Esophagus muscularis mucosa (tissue), 4 donors: ENCODE measurements at places on chromosomes 6 and 20.

DNA sequence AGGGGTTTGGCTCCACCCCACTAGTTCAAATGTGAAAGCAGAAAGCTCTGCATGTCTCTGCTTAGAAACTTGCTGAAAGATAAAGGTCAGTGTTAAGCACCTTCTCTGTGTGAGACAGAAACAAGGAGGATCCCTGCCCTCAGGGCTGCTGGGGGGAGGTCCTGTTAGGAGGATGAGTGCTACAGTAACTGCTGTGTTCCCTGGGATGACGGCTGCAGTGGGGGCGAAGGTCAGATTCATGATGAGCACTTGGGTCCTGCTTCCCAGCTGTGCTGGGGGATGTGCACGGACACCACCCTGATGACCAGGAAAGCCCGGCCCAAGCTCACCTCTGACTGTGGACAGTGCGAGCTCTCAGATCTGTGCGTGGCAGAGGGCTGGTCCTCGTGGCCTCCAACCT is 252.6 kb downstream of the DLL1 start:
- no peak for DNase-seq

GRCh38 chr6:68527691-68528090 is 107.4 kb upstream of the ADGRB3 start:
- no peak for DNase-seq

DNA sequence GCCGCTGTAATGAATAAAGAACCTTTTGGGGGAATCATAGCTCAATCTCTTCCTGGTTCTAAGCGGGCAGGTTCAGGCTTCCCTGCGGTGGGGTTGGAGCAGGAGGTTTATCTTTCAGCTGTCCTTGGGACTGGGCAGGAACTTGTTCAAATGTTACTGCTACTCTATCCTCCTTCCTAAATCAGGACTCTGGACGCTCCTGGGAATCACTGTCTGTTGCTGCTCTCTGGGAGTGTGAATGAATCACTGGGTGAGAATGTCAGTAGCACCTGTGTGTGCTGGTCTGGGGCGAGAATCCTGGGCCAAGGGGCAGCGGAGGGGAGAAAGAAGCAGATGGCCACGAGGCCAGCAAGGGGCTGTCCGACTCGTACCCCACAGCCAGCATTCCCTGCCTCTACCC is 65.4 kb upstream of the ZNFX1 start:
- DNase-seq: no peak

DNA sequence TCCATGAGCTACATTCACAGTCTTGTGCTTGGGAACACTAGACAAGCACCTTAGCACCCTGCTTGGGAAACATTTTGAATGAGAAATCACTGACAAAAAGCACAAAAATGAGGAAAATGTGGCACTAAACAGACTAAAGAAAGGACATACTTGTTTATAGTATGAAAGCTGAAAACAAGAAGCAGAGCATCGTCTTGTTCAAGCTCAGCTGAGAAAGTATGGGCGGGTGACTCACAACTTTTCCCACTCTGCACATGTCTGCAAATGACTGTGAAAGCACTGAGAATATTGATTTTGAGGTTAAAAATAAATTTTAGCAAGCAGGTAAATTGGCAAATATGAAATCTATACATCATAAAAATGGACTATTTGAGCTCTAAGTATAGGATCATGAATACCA is 725.3 kb downstream of the COL12A1 start:
- no peak for DNase-seq

DNA sequence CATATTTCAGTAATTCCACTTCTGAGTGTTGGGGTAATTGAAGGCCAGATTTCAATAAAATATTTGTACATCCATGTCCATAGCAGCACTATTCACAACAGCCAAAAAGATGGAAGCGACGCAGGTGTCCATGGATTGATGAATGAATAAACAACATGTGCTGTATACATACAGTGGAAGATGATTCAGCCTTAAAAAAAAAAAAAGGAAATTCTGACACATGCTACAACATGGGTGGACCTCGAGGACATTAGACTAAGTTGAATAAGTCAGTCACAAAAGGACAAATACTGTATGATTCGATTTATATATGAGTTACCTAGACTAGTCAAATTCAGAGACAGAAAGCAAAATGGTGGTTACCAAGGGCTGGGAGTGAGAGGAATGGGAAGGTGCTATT is 57.2 kb downstream of the TRAM2 start:
- no peak for DNase-seq

DNA sequence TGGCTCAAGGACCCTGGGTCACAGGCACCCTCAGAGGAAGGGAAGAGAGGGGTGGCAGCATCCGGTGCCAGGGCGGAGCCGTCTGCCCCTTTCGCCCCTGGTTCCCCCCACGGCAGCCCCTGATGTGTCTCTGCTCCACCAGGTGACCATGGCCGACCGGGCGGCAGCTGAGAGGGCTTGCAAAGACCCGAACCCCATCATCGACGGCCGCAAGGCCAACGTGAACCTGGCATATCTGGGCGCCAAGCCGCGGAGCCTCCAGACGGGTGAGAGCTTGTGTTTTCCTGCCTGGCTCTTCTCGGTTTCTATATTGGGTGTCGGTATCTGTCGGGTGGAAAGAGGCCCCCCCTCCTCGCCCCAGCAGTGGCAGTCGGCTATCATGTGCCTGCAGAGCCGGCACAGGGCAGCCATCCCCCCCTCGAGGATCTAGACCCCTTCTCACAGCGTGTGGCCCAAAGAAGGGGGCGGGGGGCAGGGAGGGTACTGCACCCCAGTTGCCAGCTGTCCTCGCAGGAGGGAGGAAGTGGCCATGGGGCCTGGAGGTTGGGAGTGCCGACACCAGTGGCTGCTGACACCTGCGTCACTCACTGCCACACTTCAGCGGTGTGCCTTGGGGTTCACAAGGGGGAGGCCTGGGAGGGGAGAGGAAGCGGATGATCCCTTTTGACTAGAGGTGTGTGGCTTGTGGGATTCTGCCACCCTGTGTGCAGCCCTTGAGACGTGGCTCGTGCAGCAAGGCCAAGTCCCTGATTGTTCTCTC is 1.5 kb downstream of the RBM38 start:
- no peak for DNase-seq

DNA sequence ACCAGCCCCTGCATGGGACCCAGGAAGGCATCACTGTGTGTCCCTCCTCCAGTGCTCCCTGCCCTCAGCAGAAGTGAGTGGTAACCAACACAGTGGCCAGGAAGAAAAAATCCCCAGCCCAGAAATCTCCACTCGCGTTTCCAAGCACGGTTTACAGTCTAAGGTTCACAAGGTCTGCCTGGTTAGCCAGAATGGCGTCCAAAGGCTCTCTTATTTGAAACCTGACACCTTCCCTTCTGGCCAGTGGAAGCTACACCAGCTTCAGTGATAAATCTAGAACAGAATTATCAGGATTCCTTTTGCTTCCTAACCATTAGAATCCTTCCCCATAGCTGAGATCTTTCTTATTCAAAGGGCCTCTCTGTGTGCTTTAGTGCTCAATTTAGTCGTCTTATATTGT is 9.2 kb downstream of the LY86 start:
- DNase-seq: peak; percentile 68

DNA sequence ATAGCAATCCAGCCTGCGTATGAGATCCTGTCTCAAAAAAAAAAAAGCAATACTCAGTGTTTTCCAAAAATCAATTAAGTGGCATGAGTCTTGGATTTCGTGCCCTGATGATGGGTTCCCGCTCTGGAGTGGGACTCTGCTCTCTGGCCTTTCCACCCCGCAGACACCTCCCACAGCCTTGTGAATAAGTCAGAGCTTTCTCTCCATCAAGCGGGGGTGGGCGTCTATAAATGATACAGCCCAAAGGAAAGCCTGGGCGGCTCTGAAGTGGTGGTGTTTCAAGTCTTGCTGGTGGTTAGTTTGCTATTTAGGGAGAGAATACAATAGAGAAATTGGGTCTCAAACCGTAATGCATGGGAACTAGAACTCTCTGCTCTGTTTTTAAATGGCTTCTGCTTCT is 52.5 kb upstream of the TAGAP start:
- no peak for DNase-seq

DNA sequence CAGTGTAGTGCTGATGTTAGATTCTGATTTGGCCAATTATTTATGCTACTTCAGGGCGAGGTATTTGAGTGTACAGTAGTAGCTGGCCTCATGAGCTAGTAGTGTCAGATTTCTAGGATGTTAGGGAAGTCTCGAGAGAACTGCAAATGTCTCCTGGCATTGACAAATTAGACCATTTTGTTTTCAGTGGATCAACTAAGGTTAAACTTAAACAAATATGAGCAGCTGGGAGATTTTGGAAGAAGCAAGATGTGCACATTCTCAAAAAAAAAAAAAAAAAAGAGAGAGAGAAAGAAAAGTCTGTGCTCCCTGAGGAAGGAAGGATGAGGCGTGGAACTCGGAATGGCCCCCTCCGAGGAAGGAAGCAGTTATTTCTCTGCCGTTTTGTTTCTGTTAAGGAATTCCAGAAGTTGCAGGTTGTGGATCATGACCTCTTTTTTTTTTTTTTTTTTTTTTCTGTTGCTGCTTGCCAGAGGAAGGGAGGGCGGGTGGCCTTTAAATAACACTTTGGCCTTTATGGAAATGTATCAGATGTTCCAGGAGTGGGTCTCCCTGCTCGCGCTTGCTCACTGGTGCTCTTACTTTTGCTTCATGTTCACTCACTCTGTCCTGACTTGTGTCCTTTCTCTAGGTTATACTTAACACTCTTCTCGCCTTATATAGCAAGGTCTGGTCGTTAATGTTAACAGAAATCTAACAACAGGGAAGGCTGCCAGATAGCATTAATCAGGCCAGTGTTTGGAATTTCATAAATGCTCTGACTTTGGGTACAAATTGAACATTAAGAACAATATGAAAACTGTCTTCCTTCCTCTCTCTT is 124.4 kb downstream of the TCP11 start:
- peak; percentile 91 for DNase-seq

DNA sequence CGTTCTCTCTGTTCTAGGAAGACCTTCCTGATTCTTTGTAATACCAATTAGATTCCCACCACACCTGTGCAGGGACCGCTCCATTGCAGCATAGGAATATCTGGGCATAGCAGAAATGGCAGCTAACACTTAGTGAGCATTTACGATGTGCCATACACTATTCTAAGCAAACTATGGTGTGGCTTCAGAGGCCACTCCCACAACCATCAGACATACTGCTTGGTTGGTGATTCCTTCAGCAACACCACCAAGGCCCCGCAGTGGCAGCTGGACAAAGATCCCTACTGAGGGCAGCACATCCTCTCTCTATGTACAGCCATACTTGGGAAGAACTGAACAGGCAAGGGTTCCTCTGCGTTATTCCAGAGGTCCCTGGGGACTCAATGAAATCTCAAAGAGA is 6.2 kb downstream of the KCNK5 start:
- DNase-seq: no peak

DNA sequence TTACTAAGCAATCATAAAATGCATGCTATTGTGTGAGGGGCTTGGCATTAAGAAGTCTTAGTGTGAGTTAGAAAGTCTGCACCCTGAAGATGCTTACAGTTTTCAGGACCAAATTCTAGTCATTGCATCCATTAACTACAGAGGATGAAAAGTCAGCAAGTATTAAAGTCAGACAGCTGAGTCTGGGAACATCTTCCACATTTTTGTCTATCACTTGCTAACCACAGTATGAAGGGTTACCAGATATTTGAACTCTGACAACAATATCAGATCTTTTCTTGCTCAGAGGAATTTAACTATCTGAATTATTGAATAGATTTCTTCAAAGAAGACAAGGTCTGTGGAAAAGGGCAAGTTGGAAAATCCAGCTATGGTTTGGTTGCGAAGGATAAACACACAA is 264.4 kb downstream of the BTBD9 start:
- DNase-seq: no peak

DNA sequence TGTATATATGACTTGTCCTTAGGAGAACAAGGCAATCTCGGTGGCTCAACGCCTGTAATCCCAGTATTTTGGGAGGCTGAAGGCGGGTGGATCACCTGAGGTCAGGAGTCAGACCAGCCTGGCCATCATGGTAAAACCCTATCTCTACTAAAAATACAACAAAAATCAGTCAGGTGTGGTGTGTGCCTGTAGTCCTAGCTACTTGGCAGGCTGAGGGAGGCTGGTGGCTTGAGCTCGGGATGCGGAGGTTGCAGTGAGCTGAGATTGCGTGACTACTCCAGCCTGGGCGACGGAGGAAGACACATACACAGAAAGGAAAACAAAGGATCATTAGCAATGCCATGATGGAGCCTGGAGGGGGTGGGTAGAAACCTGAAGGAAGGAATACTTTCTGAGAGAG is 166.6 kb upstream of the RREB1 start:
- DNase-seq: no peak

DNA sequence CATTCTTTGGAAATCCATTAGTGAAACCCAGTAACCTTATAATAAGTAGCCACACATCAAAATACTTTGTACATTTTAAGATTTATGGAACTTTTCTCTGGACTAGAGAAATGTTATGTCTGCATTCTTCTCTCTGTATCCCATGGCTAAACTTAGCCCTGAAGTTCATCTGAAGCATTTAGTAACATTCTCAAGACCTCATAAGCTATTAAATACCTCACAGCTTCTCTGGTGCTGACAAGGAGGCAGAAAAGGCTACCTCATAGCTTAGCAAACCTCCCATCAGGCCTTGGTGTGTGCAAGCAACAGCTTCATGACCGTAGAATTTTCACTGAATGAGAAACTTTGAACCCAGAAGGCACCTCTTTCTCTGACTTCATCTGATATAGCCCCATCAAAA is 38.9 kb upstream of the HDGFL1 start:
- DNase-seq: no peak

- no peak for DNase-seq
Observed at GRCh38 chr6:10961837-10962236, 75.0 kb downstream of the SYCP2L start.

DNA sequence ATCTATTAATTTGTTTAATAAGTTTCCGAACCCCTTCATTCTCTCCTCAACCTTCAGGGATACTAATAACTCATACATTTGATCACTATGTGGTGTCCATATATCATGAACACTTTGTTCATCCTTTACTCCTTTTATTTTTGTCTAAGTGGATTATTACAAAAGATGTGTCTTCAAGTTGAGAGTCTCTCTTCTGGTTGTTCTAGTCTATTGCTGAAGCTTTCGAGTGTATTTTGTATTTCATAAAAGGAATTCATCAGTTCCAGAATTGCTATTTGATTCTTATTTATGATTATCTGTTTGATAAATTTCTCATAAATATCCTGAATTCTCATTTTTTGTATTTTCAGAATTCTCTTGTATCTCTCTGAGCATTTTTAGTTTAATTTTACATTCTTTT is 96.5 kb upstream of the RUNX2 start:
- no peak for DNase-seq

DNA sequence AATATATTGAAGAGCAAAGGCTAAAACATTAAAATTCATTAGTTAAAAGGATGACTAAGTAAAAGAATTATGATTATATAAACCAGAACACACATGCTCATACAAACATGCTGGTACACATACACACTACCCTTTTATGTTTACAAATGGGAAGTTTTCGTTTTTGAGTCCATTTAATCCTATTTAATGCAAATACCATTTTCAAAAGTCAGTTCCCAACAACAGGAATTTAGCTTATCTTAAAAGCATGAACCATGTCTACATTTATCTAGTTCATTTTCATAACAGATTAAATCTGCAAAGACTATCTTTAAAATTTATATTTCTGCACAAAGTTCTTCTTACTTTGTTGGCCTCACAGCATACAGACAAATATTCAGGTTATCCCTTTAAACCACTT is 42.5 kb downstream of the MAN1A1 start:
- no peak for DNase-seq

- DNase-seq: no peak
Observed at GRCh38 chr6:45422503-45423110, 44.9 kb upstream of the SUPT3H start.

GRCh38 chr20:57450419-57450818 is 59.2 kb downstream of the RBM38 start:
- DNase-seq: no peak

- DNase-seq: peak; percentile 50
Observed at GRCh38 chr6:52106994-52107393, 19.6 kb upstream of the PKHD1 start.
